Activated naive CD8-positive, alpha-beta T cell treated with anti-CD3 and anti-CD28 coated beads for 36 hours (primary cell): ENCODE measurements at places on chromosomes 12 and 14. TPM values are rescaled to one million over a fixed set of nuclear protein-coding genes. Genes with fewer than 3 reads are reported as not detected.
A peak's percentile ranks its signal among the peaks of the same experiment; 100 is the strongest.

- H3K27ac ChIP-seq, result no peak overlapping the region
- no peaks in the 10 kb centered on the region for H3K36me3 ChIP-seq
- no peak for DNase-seq
- no peak overlapping the region for H3K4me3 ChIP-seq
Measured at GRCh38 chr12:81615026-81615588, 144.0 kb downstream of the PPFIA2 start.

GRCh38 chr12:106985479-106985878, 1.5 kb downstream of the MTERF2 start:
- H3K4me1 ChIP-seq, result peaks cover 34% of the 10 kb centered on the region
- no peak for DNase-seq
- H3K27me3 ChIP-seq, result no peaks in the 10 kb centered on the region
- peak overlapping the region; percentile 89 for H3K4me3 ChIP-seq
- peaks cover 26% of the 10 kb centered on the region for H3K36me3 ChIP-seq
- no peak overlapping the region for H3K27ac ChIP-seq

GRCh38 chr14:85728476-85729065, 198.6 kb downstream of the FLRT2 start:
- DNase-seq, result no peak
- H3K4me1 ChIP-seq, result no peaks in the 10 kb centered on the region
- H3K27me3 ChIP-seq, result no peaks in the 10 kb centered on the region
- no peak overlapping the region for H3K4me3 ChIP-seq

- H3K4me3 ChIP-seq, result no peak overlapping the region
- H3K36me3 ChIP-seq, result no peaks in the 10 kb centered on the region
- H3K4me1 ChIP-seq, result peaks cover 3% of the 10 kb centered on the region
- no peak overlapping the region for H3K27ac ChIP-seq
- DNase-seq, result no peak
- peaks cover 36% of the 10 kb centered on the region for H3K27me3 ChIP-seq
Measured at GRCh38 chr12:52277486-52278245, 3.2 kb downstream of the KRT86 start.

- H3K36me3 ChIP-seq, result no peaks in the 10 kb centered on the region
- no peak for DNase-seq
- H3K27ac ChIP-seq, result no peak overlapping the region
- no peaks in the 10 kb centered on the region for H3K27me3 ChIP-seq
Measured at GRCh38 chr12:16499611-16500010, 106.4 kb downstream of the LMO3 start.

DNA sequence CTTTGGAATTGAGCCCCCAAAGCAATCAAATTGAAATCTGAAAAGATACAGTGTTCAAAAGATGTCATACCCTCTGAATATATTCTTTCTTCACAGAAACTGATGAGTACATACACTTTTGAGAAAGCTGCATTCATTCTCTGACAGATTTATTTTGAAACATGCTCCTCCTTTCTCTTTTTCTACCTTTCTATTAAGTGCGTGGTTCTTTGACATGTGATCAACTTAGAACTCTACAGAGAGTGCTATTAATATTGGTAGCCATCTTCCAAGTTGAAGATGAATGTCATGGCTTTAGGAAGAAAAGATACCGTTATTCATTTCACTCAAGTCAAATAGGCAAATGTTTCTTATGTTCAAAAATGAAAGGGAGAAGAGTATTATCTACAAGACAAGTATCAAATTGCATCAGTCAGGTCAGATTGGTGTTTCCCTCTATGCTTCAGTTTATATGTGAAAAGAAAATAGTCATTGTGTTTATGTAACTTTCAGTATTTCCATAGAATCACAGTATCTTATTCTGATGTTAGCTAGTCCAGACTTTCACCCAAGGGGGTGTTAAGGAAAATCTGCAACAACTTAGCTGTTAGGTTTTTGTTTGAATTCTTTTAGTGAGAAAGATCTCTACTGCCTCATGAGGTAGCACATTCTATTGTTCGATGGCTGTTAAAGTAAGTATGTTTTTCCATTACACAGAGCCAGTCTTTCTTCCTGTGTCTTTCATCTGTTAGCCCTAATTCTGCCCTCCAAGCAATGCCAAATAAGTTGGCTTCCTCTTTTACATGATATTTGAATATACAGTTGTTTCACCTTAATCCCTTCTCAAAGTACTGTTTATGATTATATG, 55.4 kb upstream of the GARIN2 start:
- no peak overlapping the region for H3K4me3 ChIP-seq
- H3K36me3 ChIP-seq, result peaks cover 24% of the 10 kb centered on the region
- H3K27ac ChIP-seq, result peak overlapping the region; percentile 89
- DNase-seq, result no peak
- H3K27me3 ChIP-seq, result no peaks in the 10 kb centered on the region

DNA sequence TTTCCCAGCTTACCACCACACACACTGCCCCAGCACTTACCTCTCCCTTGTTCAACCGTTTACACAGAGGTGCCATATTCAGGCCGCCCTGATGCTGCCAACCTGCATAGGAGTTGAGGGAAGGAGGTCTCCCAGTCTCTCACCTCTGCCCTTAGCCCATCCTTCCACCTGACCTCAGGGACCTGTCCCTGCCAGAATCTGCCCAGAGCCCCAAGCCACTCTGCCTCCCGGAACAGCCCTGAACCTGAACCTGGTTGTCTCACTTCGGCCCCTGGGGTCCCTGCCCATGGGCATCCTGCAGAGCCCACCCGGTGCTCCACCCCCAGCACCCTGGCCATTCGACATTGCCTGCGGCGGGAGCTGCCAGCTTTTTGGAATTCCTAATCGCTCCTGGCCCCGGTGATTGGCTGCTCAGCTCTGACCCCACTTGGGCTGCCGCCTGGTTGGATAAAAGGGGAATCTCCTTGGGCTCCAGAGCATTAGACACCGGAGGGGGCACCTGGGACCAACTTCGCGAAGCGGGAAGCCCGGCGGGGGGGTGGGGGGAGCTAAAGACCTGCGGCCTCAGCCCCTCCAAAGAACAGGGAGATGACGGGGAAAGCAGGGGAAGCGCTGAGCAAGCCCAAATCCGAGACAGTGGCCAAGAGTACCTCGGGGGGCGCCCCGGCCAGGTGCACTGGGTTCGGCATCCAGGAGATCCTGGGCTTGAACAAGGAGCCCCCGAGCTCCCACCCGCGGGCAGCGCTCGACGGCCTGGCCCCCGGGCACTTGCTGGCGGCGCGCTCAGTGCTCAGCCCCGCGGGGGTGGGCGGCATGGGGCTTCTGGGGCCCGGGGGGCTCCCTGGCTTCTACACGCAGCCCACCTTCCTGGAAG, at the start of gene VSX2:
Gene VSX2 (plus strand): TSS at position 476 of the 874 bp plus-strand sequence. CDS start 113 bp downstream, at position 589.
- peaks cover 77% of the 10 kb centered on the region for H3K27me3 ChIP-seq
- H3K27ac ChIP-seq, result no peak within 1 kb of the TSS
- H3K36me3 ChIP-seq, result no peaks in the 10 kb centered on the region
- H3K4me3 ChIP-seq, result peak within 1 kb of the TSS; percentile 26
- H3K4me1 ChIP-seq, result peaks cover 9% of the 10 kb centered on the region

DNA sequence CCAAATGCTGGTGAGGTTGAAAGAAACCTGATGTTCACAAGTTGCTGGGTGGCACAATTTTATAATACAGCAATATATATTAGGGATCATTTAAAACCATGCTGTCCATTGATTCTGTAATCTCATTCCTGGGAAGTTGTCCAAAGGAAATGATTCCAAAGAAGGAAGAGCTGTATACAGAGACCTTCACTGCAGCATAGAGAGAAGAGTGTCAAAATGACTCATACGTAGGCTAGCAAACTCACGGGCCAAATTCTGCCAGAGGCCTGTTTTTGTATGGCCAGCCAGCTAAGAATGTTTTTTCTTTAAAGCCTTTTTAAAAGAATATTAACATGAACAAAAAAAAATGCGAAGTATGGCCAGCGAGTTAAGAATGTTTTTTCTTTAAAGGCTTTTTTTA, 69.2 kb upstream of the MED13L start:
- no peak overlapping the region for H3K4me3 ChIP-seq
- peaks cover 2% of the 10 kb centered on the region for H3K4me1 ChIP-seq
- H3K27ac ChIP-seq, result no peak overlapping the region
- no peaks in the 10 kb centered on the region for H3K36me3 ChIP-seq
- no peaks in the 10 kb centered on the region for H3K27me3 ChIP-seq

DNA sequence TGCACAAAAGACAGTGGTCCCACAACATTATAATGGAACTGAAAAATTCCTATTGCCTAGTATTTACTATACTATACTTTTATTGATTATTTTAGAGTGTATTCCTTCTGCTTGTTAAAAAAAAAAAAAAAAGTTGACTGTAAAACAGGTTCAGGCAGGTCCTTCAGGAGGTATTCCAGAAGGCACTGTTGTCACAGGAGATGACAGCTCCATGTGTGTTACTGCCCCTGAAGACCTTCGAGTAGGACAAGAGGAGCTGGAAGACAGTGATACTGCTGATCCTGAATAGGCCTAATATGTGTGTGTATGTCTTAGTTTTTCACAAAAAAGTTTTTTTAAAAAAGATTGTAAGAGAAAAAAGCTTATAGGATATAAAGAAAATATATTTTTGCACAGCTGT, 12.3 kb downstream of the UBE2N start:
- H3K27ac ChIP-seq, result no peak overlapping the region
- no peak for DNase-seq
- H3K4me3 ChIP-seq, result no peak overlapping the region
- peaks cover 70% of the 10 kb centered on the region for H3K4me1 ChIP-seq

DNA sequence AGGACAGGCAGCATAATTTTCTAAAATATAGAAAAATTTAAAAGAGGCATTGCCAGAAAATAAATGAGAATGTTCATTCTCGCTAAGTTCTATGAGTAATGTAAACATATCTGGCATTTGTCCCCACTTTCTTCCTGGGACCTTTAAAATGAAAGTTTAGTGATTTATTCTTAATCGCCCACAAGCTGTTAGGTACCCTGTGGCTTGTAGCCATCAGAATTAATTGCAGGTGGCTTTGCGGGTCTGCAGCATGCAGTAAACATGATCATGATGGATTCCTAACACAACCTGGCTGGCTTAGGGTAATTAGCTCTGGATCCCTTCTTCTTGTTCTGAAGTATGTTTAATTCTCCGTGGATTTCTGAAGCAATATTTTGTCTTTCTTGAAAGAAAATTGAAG, 103.5 kb upstream of the FRMD6 start:
- H3K27ac ChIP-seq, result no peak overlapping the region
- H3K4me1 ChIP-seq, result no peaks in the 10 kb centered on the region
- peaks cover 19% of the 10 kb centered on the region for H3K27me3 ChIP-seq

DNA sequence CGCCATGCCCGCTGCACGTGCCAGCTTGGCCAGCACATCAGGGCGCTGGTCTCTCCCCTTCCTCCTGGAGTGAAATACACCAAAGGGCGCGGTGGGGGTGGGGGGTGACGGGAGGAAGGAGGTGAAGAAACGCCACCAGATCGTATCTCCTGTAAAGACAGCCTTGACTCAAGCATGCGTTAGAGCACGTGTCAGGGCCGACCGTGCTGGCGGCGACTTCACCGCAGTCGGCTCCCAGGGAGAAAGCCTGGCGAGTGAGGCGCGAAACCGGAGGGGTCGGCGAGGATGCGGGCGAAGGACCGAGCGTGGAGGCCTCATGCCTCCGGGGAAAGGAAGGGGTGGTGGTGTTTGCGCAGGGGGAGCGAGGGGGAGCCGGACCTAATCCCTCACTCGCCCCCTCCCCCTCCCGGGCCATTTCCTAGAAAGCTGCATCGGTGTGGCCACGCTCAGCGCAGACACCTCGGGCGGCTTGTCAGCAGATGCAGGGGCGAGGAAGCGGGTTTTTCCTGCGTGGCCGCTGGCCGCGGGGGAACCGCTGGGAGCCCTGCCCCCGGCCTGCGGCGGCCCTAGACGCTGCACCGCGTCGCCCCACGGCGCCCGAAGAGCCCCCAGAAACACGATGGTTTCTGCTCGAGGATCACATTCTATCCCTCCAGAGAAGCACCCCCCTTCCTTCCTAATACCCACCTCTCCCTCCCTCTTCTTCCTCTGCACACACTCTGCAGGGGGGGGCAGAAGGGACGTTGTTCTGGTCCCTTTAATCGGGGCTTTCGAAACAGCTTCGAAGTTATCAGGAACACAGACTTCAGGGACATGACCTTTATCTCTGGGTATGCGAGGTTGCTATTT, 914 bp upstream of the CCND2 start:
- peaks cover 26% of the 10 kb centered on the region for H3K4me1 ChIP-seq
- H3K4me3 ChIP-seq, result peak overlapping the region; percentile 97
- DNase-seq, result peak; percentile 87

DNA sequence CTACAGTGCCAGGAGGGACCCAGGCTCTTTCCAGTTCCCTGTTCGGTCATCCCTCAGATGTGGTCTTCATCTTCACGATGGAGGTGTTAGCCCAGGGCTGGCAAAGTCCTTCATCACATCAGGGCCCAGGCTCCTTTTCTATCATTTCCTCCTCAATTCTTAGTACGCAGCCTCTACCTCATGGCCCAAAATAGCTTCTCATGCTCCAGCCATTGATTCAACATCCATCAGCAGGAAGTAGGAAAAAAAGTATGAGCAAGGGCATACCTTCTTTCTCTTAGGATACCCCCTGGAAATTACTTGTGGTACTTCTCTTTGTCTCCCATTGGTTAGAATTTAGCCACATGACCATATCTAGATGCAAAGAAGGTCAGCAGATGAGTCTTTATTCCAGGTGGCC, 12.2 kb upstream of the ZDHHC22 start:
- no peaks in the 10 kb centered on the region for H3K4me1 ChIP-seq
- no peak overlapping the region for H3K4me3 ChIP-seq
- H3K27ac ChIP-seq, result no peak overlapping the region

GRCh38 chr12:79317179-79317847, 373.5 kb downstream of the PAWR start:
- DNase-seq, result no peak
- H3K27me3 ChIP-seq, result no peaks in the 10 kb centered on the region
- H3K36me3 ChIP-seq, result no peaks in the 10 kb centered on the region
- no peak overlapping the region for H3K4me3 ChIP-seq

- peak overlapping the region; percentile 76 for H3K27ac ChIP-seq
- peak; percentile 66 for DNase-seq
- H3K4me3 ChIP-seq, result peak overlapping the region; percentile 93
- H3K27me3 ChIP-seq, result peaks cover 46% of the 10 kb centered on the region
- no peaks in the 10 kb centered on the region for H3K36me3 ChIP-seq
Measured at GRCh38 chr12:67068761-67069450, 200.3 kb upstream of the CAND1 start.

- no peak overlapping the region for H3K4me3 ChIP-seq
- peaks cover 7% of the 10 kb centered on the region for H3K4me1 ChIP-seq
- no peak overlapping the region for H3K27ac ChIP-seq
- DNase-seq, result no peak
Measured at GRCh38 chr14:34203251-34203722, 252.4 kb upstream of the EGLN3 start.

The TMEM119 gene
- not detected for total RNA-seq

The TAS2R30 gene
- 0.86 TPM for total RNA-seq

The TPPP2 gene
- not detected for total RNA-seq

The FGF23 gene
- not detected for total RNA-seq

The POTEG gene
- total RNA-seq, result not detected

The SMCO2 gene
- not detected for total RNA-seq

The FBLN5 gene
- total RNA-seq, result 1.6 TPM

The RNF212B gene
- total RNA-seq, result not detected

The PRKD1 gene
- total RNA-seq, result not detected

The TCL1B gene
- not detected for total RNA-seq

The RERG gene
- not detected for total RNA-seq
